ENCODE measurements at places on chromosomes 13 and 19. TPM values are rescaled to one million over a fixed set of nuclear protein-coding genes. Genes with fewer than 3 reads are reported as not detected.

ATCAY gene
- total RNA-seq = 0.20 TPM

MBD3L2B gene
- total RNA-seq = not detected

ZNF284 gene
- 3.7 TPM for total RNA-seq

SIGLEC8 gene
- 0.59 TPM for total RNA-seq

RTBDN gene
- total RNA-seq = not detected

MISP3 gene
- 0.89 TPM for total RNA-seq

C1QTNF9B gene
- total RNA-seq = 0.20 TPM

DMWD gene
- total RNA-seq = 21.2 TPM

LGI4 gene
- 5.7 TPM for total RNA-seq

SH2D3A gene
- total RNA-seq = 10.4 TPM

FAM124A gene
- 0.69 TPM for total RNA-seq
